ENCODE measurements at places on chromosomes 2 and 18.

- no peak for DNase-seq
Observed at GRCh38 chr2:128108166-128108565, 17.2 kb downstream of the UGGT1 start.

- no peak for DNase-seq
Observed at GRCh38 chr18:48974304-48975119, 23.7 kb upstream of the SMAD7 start.

- no peak for DNase-seq
Observed at GRCh38 chr2:173216668-173217067, 138.0 kb upstream of the CDCA7 start.

DNA sequence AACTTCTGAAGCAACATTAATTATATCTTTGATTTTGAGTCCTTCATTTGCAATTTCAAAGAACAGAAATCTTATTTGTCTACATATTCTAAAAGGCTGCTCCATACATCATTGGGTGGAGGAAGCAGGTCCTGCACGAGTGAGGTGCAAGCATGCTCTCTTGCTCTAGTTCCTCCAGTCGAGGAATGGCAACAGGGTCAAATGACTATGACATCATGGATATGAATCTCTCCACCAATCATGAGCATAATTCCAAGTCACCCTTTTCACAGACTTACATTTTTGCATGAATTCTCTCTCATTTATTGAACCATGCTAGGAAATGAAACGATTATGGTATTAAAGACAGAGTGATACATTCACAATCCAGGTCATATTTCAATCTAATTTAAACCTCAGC is 608.8 kb upstream of the SOX11 start:
- no peak for DNase-seq

DNA sequence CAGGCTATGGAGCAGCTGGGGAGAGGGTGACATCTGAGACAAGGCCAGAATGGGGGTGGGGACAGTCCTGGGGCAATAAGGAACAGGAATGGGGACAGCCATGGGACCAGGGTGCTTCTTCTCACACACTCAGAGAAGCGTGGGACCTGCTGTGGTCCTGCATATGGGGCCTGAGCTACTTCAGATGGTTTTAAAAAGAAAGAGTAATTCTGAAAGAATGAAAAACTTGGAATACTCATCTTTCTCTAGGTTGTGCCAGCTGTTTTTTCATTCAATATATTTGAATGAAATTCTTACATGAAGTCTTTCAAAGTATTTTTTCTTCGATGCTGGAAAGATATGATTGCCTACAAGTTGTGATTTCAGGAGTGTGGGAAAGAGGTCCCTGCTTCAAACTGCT is 227.5 kb upstream of the APCDD1 start:
- DNase-seq, result no peak

DNA sequence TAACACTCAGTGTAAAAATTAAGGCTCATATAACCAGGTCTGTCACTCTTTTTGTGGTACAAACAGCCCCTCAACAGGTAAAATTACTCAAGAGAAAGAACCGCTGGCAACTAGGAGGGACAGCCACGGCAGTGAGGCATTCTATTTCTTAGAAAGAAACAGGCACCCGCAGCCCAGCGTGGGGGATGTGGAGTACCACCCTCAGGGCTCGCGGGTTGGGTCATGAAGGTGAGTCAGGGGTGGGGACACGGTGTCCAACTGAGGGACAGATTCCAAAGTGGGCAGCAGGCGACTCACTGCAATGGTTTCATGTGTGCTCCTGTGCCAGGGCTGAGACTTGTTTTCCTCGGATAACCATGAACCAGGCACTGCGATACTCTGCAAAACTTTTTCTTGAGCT is 129.4 kb downstream of the DTNB start:
- DNase-seq, result no peak

DNA sequence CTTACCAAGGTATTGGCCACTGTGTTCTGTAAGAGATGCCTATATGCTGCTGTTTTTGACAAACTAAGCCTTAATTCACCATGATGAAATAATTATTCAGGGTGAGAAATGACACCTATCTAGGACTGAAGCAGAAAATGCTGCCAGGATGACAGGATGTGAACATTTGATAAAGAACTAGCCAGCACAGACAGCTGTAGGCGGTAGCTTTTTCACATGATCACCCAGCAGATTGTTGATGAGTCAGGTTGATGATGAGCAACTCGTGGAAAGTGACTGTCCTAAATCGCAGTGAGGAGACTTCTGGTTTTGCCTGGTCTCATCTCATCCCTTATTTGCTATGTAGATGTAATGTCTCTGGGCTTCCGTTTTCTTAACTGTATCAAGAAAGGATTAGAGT is 144.1 kb downstream of the PRPF40A start:
- DNase-seq, result peak; percentile 4

GRCh38 chr18:36912887-36913286 is 84.0 kb downstream of the KIAA1328 start:
- DNase-seq, result no peak

DNA sequence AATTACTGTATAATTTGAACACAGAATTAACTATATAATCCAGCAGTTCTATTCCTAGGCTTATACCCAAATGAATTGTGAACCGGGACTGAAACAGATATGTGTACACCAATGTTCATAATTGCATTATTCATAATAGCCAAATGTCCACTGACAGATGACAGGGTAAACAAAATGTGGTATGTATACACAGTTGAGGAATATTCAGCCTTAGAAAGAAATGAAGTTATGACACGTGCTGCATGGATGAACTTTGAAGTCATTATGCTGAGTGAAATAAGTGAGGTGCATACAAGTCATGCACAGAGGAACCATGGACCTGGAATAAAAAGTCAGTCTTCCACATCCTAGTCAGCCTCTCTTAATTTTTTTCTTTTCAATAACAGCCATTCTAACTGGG is 91.9 kb downstream of the SH3RF3 start:
- no peak for DNase-seq
